PC-9 (cell line): ENCODE measurements at places on chromosomes 1 and 21.

DNA sequence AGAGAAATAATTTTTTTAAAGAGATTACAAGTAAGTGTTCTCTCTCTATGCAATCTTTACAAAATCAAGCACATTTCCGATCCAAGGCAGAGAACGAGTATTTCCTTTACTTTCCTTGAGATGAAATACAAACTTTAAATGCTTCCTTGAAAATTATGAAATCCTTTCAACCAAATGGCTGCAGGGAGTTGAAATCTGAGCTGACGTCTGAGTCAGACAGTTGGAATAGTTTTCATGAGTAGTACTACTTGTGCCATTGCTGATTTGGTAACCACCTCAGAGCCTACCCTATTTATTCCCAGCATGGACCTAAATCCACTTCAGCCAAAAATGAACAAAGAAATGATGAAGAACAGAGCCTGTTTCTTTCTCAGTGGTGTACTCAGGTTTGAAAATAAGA is 183.6 kb downstream of the GIPC2 start:
- peak; percentile 11 for DNase-seq

GRCh38 chr1:234845097-234845660 is 235.2 kb upstream of the IRF2BP2 start:
- peak; percentile 23 for DNase-seq

- DNase-seq, result no peak
Observed at GRCh38 chr1:70044832-70045231, 160.5 kb downstream of the LRRC40 start.

DNA sequence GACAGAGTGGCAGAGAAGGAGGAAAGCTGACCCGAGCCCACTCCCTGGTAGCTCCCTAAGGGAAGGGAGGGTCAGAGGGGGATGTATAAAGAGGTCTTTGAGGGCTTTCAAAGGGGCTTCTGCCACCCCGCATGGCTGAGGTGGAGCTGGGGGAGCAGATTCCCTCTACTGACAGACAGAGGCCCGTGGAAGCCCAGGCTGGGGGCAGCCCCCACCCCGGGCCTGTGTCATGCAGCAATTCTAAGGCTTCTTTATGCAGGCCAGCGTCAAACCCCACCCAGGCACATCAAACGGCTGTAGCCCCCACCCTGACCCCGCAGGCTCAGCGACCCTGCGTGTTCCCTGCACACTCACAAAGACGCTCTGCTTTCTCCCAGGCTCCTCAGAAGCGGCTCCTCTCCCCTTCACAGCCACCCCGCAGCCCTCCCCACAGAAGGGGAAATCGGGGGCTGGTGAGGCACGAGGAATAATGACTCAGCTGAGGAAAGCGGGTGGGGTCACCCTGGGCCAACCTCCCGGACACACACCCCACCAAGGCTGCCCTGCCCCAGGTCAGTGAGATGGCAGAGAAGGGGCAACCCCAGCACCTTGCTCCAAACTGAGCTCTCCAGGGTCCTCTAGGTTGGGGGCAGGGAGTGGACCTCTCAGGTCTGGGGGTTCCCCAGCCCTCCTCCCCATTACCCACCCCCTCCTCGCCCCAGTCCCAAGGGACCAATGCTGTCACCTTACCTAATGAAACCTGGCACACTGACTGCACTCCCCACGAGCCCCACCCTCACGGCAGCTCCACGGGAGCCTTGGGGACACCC is 10.8 kb downstream of the SLC45A3 start:
- no peak for DNase-seq

GRCh38 chr1:222974496-222974895 is 159.7 kb downstream of the DISP1 start:
- no peak for DNase-seq

DNA sequence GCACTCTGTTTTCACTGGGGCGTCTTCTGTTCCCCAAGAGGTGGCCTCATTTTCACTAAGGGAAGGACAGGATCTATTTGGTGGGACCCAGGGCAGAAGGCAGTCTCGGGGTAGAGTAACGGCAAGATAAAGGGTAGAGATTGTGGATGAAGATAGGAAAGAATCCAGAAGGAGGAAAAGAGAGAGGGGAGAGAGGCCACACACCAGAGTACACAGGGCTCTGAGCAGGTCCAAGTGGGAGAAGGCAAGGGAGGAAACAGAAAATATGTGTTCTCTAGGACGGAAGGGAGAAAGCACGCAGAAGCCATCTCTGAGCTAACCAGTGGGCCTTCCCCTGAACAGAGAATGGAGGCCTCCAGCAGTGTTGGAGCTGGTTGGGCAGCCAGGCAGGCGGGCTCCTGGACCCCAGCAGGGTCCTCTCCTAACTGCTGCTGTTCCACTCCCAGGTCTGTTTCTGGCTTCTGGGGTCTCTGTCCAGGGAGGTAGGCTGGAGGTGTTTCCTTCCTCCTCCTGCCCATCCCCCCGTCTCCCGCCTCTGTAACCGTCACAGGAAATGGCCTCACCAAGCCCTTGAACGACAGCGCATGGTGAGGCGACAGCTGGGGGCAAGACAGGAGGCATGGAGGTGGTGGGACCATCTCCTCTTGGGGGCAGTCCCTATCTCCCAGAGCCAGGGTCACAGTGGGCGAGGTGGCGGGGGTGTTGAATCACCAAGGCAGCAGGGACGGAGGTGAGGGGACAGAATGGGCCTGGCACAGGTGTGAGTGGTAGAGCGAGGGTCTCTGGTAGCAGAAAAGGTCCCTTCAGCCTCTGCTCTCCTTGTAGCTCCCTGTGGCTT is 649 bp downstream of the PTPN7 start:
- no peak for DNase-seq
